ENCODE measurements at places on chromosomes 11 and 22.

GRCh38 chr22:22603470-22603947 is 40.9 kb upstream of the GGTLC2 start:
- no peak for DNase-seq

DNA sequence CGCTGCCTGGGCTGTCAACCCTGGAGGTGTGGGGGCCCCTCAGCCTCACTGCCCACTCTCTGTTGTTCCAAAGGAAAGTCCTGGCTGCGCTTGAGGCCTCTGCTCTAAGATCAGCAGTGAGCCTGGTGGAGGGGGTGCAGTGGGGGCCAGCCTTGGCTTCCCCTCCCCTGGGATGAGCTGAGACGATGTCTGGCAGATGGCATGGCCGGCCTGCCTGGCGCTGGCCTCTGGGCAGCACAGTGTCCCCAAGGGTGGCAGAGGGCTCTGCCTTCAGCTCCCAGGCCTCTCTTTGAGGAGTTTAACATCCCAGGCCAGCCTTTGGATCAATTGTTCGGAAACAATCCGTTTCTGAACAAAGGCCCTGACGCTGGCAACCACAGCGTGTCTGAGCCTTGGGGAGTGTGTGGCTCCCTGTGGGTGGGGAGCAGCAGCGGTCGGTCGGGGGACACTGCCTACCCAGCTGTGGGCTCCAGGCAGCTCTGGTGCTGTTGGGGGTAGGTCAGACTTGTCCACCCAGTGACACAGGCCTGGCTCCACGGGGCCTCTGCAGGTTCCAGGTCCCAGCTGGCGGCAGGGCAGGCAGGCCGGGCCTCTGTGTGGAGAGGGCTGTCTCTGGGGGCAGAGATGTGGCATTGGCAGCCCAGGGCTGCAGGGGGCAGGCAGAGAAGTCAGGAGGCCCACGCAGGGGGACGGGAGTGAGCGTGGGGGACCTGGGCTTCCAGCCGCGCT is 12.1 kb downstream of the TSPAN4 start:
- DNase-seq, result no peak

- DNase-seq, result peak; percentile 3
Measured at GRCh38 chr11:24575392-24575791, 78.5 kb downstream of the LUZP2 start.

DNA sequence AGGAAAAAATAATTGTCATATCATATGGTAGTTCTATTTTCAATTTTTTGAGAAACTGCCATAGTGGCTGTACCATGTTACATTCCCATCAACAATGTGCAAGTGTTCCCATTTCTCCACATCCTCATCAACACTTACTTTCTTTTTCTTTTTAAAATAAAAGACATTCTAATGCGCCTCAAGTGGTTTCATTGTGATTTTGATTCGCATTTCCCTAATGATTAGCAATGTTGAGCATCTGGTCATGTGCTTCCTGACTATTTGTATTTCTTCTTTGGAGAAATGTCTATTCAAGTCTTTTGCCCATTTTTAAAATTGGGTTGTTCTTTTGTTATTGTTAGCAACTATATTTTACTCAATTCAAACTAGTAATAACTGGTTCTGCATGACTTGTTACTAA is 8.4 kb downstream of the MCHR1 start:
- DNase-seq, result no peak

GRCh38 chr11:1481861-1482441 is 4.6 kb downstream of the MOB2 start:
- no peak for DNase-seq

DNA sequence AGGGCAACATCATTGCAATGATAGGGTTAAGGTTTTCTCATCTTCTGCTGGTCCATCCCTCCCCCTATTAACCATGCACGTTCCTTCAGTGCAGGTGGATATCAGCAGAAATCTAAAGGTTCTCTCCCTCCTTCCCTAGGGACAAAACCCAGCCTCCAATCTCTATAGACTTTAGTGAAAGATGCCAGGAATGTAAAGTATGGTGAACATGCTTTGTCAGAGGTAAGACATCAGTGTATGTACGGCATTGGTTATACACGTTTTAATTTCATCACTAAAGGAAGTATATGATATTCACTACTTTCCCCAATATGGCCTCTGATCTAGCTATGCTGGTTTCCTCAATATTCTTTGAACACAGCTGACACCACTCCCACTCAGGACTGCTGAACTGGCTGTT is 81.2 kb upstream of the LDLRAD3 start:
- no peak for DNase-seq

GRCh38 chr11:2213384-2213842 is 41.8 kb upstream of the TH start:
- DNase-seq, result no peak

- no peak for DNase-seq
Measured at GRCh38 chr22:22394591-22394990, 114.0 kb downstream of the ZNF280B start.

DNA sequence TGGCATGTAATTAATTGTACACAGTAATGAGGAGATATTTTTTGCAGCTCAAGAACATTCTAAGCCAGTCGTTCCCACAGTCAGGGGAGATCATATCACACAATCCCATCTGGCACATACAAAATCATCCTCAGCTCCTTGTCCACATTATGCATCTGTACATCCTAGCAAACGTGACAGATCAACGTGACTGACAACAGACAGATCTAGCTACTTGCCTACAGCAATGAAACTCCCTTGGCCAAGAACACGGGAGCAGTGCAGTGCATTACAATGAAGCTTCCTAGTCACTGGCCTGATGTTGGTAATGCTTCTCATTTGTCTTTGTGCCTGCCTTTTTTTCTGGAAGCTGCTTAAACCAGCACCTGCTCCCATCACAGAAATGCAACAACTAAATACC is 24.5 kb upstream of the GUCY1A2 start:
- no peak for DNase-seq

- no peak for DNase-seq
Measured at GRCh38 chr11:11415901-11416300, 62.9 kb upstream of the CSNK2A3 start.

DNA sequence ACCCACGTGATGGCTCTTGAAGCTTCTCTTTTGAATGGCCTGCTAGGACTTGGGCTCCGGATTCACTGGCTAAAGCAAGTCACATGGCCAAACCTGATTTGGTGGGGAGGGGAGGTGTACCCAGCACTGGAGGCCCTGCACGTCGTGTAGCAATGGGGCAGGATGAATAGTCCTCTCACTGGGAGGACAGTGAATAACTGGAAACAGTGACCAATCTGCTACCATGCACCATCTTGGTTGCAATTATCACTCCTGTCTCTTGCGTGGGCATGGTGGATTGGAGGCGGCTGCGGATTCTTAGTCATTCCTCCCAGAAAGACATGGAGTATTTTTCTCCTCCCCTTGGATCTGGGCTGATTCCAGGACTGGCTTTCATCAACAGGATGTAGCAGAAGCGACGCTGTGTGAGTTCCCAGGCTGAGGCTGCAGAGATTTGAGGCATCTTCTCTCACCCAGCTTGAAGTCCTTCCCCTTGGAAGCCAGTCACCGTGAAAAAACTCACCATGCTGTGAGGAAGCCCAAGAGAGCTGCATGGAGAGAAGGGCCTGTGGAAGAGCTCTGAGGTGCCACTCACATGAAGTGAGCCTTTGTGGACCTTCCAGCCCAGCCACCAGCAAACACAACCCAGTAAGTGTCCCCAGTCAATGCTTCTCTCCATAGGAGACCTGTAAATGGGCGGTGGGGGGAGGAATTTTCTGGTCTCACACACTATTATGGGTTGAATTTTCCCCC is 70.4 kb downstream of the IGLL1 start:
- no peak for DNase-seq

DNA sequence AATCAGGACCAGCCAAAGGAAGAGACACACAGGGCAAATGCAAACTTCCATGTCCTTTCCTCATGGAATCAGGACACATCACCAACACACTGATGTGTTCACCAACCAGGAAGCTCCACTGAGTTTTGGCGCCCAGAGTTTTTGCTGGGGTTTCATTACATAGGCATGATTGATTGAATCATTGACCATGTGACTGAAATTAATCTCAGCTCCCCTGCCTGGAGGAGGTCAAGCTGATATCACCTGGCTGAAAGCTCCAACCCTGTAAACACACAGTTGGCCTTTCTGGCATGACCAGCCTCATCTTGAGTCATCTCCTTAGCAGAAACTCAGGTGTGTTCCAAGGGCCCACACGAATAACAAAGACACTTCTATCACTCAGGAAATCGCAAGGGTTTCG is 133.2 kb downstream of the TRIM29 start:
- no peak for DNase-seq

GRCh38 chr22:17575681-17576080 is 12.4 kb downstream of the SLC25A18 start:
- no peak for DNase-seq

DNA sequence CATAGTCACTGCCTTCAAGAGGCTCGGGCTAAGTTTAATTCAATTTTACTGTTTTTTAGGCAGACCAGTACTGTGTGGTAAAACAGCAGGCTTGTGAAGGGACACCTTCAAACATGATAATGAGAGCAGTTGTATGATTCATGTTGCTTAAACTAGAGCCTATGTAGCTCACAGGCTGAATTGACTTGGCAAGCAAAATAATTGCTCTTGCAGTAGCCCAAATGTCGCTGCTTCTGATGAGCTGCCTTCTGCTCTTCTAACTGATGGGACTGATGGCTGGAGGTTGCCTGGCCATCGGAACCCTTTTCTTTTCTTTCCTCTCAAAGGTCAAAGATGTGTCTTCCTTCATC is 137.6 kb downstream of the MAML2 start:
- no peak for DNase-seq

DNA sequence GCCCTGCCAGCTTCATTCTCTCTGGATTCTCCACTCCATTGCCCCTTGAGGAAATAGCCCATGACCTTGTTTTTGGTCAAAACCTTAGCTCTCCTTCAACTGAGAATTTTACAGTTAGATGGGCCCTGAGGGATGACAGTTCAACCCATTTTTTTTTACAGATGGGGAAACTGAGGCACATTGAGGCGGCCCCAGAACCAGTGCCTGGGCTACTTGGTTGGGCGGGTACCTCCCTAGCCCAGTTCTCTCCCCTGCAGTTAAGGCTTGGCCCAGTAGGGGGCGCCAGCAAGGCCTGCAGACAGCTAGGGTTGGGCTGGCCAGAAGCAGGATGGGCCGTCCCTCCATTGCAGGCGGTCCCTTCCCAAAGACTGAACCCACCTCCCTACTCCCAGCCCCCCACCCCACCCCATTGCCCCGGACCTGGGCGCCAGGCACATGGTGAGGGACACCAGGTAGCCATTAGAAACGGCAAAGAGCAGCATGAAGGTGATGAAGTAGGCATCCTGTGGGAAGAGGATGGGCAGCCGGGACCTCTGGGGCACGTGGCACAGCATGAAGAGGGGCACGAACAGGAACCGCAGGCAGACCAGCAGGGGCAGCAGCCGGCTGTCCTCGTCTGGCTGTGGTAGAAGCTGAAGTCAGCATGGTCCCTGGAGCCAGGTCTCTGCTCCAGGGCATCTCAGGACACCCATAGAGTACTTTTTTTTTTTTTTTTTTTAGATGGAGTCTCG is 7.6 kb downstream of the SLC29A2 start:
- peak; percentile 60 for DNase-seq

DNA sequence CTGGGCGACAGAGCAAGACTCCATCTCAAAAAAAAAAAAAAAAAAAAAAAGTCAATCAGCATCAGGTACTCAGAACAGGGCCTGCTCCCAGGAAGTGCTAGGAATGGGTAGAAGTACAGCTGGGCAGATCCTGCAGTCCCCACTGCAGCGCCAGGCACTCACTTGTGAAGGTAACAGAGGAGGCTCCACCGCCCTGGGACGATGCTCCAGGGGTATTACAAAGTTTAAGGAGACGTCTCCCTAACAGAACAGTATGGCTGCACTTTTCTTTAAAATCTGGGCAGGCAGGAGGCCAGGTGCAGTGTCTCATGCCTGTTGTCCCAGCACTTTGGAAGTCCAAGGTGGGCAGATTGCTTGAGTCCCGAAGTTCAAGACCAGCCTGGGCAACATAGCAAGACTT is 1449.0 kb downstream of the BRD1 start:
- no peak for DNase-seq

DNA sequence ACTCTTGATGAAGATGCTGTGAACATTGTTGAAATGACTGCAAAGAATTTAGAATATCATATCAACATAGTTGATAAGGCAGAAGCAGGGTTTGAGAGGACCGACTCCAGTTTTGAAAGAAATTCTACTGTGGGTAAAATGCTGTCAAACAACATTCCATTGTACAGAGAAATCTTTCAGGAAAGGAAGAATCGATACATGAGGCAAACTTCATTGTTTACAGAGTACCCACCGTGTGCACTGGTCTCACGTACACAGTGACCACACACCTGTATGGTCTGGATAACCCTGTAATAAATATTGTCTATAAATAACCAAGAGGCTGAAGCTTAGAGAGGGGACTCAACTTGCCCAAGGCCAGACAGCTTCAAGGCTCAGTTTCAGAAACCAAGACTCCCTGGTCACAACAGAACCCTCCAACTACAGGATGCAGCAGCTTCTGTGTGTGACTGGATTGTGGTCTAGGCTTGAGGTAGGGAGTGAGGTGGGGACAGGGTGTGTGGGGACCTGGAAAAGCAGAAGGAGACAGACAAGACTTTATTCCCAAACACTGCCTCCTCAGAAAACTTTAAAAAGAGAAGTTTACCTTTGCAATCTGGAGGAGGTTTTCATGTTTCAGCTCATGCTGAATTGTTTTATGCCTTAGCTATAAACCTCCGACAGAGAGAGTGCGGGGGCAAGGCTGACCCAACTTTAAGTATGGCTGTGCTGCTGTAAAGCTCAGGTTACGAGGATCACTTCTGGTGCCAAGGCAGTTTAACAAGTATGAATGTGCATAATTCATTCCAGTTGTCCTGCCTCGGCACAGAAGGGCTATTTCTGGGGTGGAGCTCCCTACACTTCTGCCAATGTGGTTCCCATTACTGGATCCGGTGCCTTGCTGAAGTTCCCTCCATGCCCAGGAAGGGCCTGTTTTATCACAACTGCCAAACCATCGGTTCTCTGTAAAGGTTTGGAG is 372.6 kb upstream of the NARS2 start:
- DNase-seq, result no peak

GRCh38 chr11:93922830-93923229 is 72.4 kb upstream of the VSTM5 start:
- no peak for DNase-seq

- no peak for DNase-seq
Measured at GRCh38 chr11:65002706-65003105, 5.9 kb upstream of the BATF2 start.

GRCh38 chr11:43955381-43956118 is 13.1 kb downstream of the C11orf96 start:
- no peak for DNase-seq

DNA sequence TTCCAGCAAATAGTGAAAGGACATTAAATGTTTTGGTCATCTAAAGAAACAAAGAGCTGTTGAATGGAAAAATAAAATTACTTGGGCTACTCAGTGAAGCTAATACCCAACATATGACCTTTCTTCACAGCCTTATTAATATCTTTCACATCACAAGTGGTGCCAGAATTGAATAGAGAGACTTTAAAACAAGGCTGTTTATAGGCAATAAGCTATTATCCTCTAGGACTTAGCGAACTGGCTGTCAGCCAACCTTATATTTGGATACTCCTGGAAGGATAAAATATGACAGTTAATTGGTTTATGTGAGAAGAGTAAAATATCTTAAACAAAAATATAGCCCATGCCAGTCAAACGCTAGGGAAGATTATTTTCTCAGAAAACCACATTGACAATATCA is 225.5 kb upstream of the BLID start:
- no peak for DNase-seq

GRCh38 chr11:77384571-77384970 is 83.1 kb upstream of the GDPD4 start:
- DNase-seq, result no peak

GRCh38 chr11:38384568-38384967 is 1786.5 kb upstream of the RAG2 start:
- no peak for DNase-seq

Measured in AG08396 (cell line).